NCI-H1417 treated with DMSO at 0.1 percent for 48 hours (cell line): ENCODE measurements at places on chromosomes 3 and 15.

GRCh38 chr15:80926126-80926525 is 63.5 kb downstream of the MESD start:
- DNase-seq, result no peak

DNA sequence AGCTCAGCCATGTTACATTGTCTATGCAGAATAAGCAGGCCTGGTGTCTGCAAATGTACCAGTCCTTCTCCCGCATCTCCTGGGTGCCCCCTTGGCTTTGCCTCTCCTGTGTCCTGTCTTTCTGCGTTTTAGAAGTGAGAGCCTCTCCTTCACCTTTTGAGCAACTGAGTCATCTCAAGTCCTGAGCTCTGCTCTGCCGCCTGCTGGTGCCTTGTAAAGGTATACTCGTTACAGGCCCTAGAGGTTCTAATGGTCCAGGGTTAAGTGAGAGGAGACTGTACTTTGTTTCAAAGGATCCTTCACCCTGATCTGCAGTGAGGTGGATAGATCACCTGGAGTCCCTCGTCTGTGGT is 12.6 kb downstream of the GHRL start:
- DNase-seq, result no peak

- no peak for DNase-seq
These were observed 330.2 kb downstream of the EPHB1 start for GRCh38 chr3:135125171-135125801.

DNA sequence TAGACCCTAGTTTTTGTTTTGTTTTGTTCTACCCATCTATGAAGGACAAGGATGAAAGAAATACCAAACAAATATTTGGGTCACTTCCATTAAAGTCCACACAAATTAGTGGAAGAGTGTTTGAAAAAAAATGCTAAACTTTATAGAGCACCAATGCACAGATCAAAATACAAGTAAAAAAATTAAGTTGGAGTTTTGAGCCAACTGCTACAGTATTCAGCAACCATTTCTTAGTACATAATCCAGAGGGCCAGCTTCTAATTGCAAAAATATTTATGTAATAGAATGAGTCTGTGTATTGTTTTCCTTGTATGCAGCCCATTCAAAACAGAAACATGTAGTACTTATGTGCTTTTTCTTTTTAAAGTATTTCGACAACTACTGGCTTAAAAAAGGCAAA is 121.1 kb downstream of the CBLB start:
- no peak for DNase-seq

DNA sequence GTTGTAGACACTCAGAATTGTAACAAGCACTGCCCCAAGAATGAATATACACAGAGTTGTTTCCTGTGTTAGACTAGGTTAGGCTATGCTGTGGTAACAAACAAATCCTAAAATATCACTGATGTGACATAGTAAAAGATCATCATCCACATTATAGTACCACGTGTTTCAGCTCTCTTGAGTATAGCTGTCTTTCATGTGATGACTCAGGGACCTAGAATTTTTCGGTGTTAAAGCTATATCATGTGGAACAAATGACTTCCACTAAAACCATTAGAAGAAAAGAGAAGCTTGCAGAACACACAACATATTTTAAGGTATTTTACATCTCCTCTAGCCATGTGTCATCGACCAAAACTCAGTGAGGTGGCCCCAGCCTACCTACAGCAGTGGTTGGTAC is 307.9 kb upstream of the RBMS3 start:
- no peak for DNase-seq

- DNase-seq, result no peak
These were observed 81.7 kb downstream of the SMAD6 start for GRCh38 chr15:66783725-66784124.

DNA sequence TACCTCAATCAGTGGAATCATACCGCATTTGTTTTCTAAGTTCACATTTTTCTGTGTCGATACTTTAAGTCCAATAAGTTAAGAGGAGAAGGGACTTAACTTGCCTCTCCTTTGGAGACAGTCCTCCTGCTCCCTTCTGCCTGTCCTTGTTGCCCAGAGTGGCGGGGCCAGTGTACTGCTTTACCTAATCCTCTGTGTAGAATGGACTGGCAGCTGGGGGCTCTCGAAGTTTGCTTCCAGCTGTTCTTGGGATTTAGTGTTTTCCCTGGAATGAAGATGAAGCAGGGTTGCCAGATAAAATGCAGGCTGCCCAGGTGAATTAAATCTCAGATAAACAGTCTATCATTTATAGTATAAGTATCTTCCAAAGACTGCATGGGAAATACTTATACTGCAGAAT is 287.6 kb upstream of the C2CD4B start:
- no peak for DNase-seq

- no peak for DNase-seq
These were observed 36.3 kb upstream of the HERC1 start for GRCh38 chr15:63870043-63870394.

- DNase-seq, result no peak
These were observed 44.1 kb upstream of the TP63 start for GRCh38 chr3:189586941-189587663.

DNA sequence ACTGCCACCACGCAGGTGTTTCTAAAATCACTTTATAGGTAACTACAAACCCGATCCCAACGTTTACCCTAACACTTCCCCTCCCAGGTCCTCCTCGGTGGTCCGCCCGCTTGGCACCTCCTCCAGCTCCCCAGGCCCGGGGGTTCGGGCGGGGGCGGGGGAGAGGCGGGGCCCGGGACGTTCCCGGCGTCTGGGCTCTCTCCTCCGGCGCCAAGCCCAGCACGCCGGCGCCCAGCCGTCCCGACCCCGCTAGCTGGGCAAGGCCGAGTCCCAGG is 562 bp downstream of the CGGBP1 start:
- DNase-seq, result no peak

GRCh38 chr15:38217191-38217595 is 35.4 kb upstream of the SPRED1 start:
- no peak for DNase-seq

DNA sequence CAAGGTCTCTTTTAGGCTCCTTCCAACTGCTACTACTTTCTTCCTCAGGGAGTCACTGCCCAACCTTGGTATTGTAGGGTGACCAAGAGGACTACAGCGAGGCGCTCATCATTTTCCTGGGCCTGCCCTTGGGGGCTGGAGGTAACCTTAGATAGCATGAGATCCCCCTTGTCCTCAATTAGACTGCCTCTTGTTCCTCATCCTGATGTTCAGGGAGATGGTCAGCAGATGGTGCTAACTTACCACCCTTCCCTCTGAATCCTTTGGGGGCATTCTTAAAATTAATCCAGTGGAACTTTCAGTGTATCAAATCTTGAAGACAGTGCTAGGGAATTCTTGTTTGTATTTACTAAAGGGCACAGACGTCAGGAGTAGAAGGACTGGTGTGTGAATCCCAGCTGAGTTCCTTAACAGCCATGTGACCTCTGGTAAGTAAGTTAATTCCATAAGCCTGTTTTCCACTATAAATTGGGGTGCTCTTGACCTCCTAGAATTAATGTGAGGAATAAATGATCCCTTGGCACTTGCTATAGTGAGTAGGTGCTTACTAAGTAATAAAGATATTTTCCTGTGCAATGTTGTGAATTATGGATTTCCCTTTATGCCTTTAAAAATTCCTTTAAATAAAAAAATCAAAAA is 4.1 kb upstream of the CLPX start:
- no peak for DNase-seq

- peak; percentile 21 for DNase-seq
These were observed 777 bp downstream of the LOXL1 start for GRCh38 chr15:73927003-73927475.

GRCh38 chr3:53162672-53163443 is 1.8 kb downstream of the PRKCD start:
- no peak for DNase-seq

- no peak for DNase-seq
These were observed 255.6 kb upstream of the ZNF717 start for GRCh38 chr3:76040946-76041345.

GRCh38 chr15:95932141-95932540 is 398.4 kb upstream of the NR2F2 start:
- no peak for DNase-seq

GRCh38 chr3:54969652-54970051 is 41.8 kb upstream of the LRTM1 start:
- DNase-seq, result no peak

DNA sequence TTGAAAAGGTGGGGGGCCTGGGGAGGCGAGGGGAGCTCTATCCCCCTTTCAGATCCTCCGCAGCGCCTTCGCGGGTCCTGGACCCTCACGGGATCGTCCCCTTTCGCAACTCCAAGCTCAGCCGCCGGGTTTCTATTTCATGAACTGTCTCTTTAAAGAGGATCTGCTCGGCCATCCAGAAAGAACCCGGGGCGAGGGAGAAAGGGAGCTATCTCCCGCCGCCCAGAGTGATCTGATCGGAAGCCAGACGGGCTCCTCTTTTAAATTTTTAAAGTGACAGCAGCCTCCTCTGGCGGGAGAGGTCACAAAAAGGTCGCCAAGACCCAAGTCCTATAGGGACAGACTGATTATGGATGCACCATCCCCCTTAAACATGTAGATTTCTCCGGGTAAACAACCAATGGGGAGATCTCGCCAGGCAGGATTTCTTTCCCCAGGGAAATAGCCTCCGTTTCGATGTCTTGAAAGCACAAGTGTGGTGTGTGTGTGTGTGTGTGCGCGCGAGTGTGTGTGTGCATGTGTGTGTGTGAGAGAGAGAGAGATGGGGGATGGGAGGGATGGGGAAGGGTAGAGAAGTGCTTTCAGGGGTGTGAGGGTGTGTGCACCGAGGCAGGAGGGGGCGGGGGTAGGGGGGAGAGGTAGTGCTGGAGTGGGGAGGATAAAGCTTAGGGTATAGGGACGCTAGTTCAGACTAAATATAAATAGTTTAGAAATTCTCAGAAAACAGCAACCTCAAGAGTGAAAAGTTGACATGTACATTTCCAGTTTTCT is 516.1 kb downstream of the MECOM start:
- peak; percentile 42 for DNase-seq

DNA sequence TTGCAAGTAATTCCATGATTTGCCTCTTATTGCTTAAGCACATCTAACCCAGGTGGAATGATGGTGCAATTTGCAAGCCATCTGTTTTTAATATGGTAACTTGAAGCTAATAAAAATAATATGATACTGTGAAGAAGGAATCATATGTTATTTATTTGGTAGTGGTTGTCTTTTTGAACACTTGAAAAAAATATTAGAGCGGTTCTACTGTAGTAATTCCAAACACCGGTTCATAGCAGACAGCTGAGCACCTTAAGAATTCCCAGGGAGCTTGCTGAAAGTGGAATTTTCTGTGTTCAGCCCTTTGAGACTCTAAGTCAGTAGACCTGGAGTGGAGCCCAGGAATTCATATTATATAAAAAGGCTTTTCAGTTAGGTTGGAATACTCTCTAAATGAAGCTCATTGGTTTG is 687.4 kb downstream of the EDEM1 start:
- no peak for DNase-seq

GRCh38 chr3:120780977-120781376 is 38.4 kb downstream of the GTF2E1 start:
- DNase-seq, result no peak

- DNase-seq, result no peak
These were observed 862.2 kb upstream of the DPPA4 start for GRCh38 chr3:110199588-110199943.

- DNase-seq, result no peak
These were observed 522.2 kb downstream of the EDEM1 start for GRCh38 chr3:5709714-5710113.

GRCh38 chr3:16927485-16927884 is 42.7 kb downstream of the PLCL2 start:
- no peak for DNase-seq

GRCh38 chr3:195101001-195101583 is 169.9 kb downstream of the XXYLT1 start:
- DNase-seq, result no peak

GRCh38 chr3:124688581-124689454 is 41.4 kb upstream of the UMPS start:
- DNase-seq, result no peak

GRCh38 chr3:107578091-107578490 is 55.3 kb downstream of the BBX start:
- no peak for DNase-seq

- DNase-seq, result no peak
These were observed 38.7 kb downstream of the HSPBAP1 start for GRCh38 chr3:122754929-122755328.

DNA sequence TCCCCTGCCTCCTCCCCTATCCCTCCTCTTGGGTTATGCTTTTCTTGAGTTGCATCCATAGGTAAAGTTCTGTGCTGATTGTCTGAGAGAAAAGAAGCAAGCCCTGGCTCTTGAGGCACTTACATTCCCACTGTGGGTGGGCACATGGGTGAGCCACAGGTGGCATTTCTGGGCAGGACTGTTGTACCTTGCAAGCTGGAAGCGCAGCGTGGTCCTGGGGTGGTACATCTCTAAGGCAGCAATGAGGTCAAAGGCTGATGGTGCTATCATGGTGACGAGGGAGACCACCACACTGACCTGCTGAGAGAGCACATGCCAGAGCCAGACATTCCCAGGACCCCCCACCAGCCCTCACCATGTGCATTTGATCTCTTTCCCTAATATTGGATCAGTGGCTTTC is 24.7 kb downstream of the TMC3 start:
- DNase-seq, result no peak

- no peak for DNase-seq
These were observed 50.4 kb upstream of the ZDHHC23 start for GRCh38 chr3:113897373-113897777.

GRCh38 chr3:105944276-105944675 is 75.5 kb upstream of the CBLB start:
- no peak for DNase-seq

GRCh38 chr3:181210275-181210674 is 220.7 kb upstream of the DNAJC19 start:
- peak; percentile 24 for DNase-seq

- DNase-seq, result no peak
These were observed 1.4 kb downstream of the LOXL1 start for GRCh38 chr15:73927476-73928240.

- no peak for DNase-seq
These were observed 19.0 kb upstream of the TM4SF1 start for GRCh38 chr3:149396476-149396875.

GRCh38 chr15:89136818-89137772 is 48.8 kb downstream of the ABHD2 start:
- DNase-seq, result no peak

GRCh38 chr3:24680214-24680967 is 185.7 kb upstream of the THRB start:
- DNase-seq, result no peak

DNA sequence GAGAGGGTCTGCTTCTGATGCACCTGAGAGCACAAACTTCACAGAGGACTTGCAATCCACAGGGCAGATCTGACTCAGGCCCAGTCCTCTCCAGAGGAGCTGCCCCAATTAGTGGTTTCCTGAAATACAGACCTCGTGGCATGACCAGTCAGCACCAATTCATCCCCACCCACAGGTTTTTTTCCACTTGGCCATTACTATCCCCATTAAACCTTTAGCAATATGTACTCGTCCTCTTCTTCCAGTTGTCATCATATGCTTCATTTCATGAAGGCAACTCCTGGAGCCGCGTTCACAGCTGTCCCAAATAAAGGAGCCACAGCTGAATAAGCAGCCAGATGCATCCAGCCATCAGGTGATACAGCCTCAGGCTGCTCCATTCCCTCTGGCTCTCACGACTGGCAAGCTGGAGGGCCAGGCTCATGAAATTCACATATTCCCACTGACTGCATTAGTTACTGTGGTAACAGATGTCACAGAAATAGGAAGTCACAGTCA is 163.1 kb downstream of the FMN1 start:
- DNase-seq, result no peak

- DNase-seq, result no peak
These were observed 360.9 kb upstream of the TRIM42 start for GRCh38 chr3:140316868-140317400.
